GM12865 (cell line): ENCODE measurements at places on chromosomes 6 and 20.

- DNase-seq = no peak
Observed at GRCh38 chr20:59781226-59781625, 152.2 kb downstream of the SYCP2 start.

- DNase-seq = peak; percentile 34
Observed at GRCh38 chr6:107866606-107867301, 42.6 kb upstream of the SCML4 start.

DNA sequence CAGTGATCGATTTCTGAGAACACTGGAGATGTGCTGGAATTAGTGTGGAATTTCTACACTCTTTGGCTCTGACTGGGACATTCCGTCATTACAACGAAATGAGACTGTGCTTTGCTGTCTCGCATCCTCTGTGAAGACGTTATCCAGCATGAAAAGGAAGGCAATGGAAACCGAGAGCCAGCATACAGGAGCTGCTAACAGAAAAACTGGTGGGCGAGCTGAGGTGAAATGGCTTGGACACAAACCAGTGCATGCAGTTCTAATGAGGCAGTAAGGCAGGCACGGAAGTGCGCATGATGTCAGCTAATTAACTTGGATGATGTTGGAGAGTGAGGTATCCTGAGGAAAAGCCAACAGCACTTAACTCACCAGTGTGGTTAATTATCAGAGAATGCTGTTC, 202.8 kb upstream of the AGPAT4 start:
- DNase-seq = no peak

- no peak for DNase-seq
Observed at GRCh38 chr6:119322715-119323350, 26.7 kb downstream of the MAN1A1 start.

GRCh38 chr6:168616816-168617765, 176.1 kb downstream of the SMOC2 start:
- no peak for DNase-seq

- DNase-seq = peak; percentile 37
Observed at GRCh38 chr20:8212286-8212685, 80.2 kb downstream of the PLCB1 start.

GRCh38 chr20:46159101-46159897, 41.2 kb downstream of the CD40 start:
- DNase-seq = peak; percentile 19

DNA sequence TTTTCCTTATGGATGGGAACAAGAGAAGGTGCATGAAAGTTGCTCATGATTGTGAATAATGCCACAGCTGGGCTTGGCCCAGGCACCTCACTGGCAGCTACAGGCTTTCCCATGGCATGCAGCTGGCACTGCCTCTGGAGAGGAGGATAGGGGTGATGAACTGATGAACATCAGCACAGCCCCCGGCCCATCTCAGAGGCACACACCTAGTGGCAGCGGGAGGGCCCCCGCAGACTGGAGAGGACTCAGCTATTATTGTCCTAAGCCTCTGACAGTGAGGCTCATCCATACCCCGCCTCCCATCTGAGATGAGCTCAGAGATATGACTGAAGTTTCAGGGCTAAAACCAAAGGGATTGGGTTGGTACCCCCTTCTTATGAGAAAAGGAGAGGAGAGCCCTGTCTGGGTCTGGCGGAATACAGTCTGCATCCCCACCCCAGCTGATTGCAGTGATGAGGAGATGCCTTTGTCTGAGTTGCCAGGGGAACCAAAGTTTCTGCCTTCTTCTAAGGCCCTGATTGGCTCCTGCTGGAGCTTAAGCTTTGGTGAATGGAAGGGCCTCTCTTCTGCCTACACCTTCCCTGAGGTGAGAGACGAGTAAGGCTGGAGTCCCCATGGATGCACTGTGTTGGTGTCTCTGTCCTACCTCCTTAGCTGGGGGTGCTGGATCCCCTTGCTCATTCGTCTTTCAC, 27.6 kb upstream of the EPB41L1 start:
- DNase-seq = no peak

- DNase-seq = peak; percentile 81
Observed at GRCh38 chr6:35370124-35370741, 27.9 kb downstream of the PPARD start.

DNA sequence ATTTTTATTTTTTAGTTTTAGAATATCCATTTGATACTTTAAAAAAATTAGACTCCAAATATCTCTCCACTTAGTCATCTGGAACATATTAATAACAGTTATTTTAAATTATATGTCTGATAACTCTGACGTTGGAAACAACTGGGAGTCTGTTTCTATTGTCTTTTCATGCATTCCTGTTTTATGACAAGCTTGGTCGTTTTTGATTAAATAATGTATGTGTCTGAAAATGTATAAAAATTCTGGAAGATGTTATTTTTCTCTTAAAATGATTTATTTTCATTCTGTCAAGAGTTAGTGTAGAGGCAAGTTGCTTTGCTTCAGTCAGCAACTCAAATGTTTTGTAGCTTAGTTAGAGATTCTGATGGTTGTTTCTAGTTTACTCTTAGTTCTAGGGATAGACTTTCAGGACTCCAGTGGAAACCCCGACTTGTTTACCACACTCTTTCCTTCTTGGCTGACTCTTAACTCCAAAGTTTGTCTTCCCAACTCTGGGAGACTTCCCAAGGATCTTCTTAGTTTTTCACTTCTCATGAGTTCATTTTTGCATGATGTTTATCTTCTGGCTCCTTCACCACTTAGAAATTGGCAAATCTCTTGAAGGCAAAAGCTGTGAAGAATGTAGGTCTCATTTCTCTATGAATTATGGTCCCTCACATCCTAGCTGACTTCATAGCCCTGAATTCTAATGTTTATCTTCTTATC, 190.9 kb downstream of the LAMA2 start:
- no peak for DNase-seq

- peak; percentile 35 for DNase-seq
Observed at GRCh38 chr6:38353310-38354036, 286.3 kb downstream of the BTBD9 start.
